ENCODE measurements at places on chromosomes 16 and 17. TPM values are rescaled to one million over a fixed set of nuclear protein-coding genes. Genes with fewer than 3 reads are reported as not detected.

- no peak overlapping the region for H3K27ac ChIP-seq
- H3K27me3 ChIP-seq: no peaks in the 10 kb centered on the region
- no peaks in the 10 kb centered on the region for H3K36me3 ChIP-seq
- H3K4me3 ChIP-seq: no peak overlapping the region
- peaks cover under 1% of the 10 kb centered on the region for H3K4me1 ChIP-seq
These were observed 52.0 kb upstream of the TEX2 start for GRCh38 chr17:64315032-64315490.

GRCh38 chr16:82735186-82735585, 108.4 kb downstream of the CDH13 start:
- H3K27ac ChIP-seq: no peak overlapping the region
- no peak overlapping the region for H3K4me3 ChIP-seq
- H3K27me3 ChIP-seq: no peaks in the 10 kb centered on the region
- no peaks in the 10 kb centered on the region for H3K36me3 ChIP-seq
- no peak for DNase-seq
- no peaks in the 10 kb centered on the region for H3K4me1 ChIP-seq

DNA sequence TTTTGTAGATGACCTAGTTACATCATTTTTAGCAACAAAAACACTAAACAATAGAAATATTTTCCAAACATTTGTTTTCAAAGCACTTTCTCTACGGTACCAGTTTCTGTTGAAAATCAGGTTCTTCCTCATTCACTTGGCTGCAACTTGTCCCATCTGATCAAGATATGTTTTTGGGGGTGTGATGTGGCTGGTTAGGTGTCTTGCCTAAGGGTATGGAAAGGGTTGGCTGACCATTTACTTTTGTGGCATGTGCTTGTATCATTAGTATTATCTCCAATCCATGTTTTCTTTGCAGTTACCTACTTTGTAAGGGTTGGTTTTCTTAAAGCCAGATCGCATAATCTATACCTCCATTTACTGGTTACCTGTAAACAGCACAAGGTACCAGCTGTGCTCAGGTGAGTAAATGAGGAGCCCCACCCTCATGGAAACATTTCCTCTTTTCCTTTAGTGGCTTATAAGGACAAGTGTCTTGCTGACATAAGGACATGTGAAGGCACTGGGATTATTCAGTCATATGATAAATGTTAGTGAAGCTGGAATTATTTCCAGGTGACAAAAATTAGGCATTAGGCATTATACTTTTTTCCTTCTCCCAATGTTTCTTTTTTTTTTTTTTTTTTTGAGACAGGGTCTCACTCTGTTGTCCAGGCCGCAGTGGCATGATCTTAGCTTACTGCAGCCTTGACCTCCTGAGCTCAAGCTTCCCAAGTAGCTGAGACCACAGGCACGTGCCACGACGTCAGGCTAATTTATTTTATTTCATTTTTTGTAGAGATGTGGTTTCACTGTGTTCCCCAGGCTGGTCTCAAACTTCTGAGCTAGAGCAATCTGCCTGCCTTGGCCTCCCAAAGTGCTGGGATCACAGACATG, 162.0 kb downstream of the CCDC182 start:
- H3K36me3 ChIP-seq: no peaks in the 10 kb centered on the region
- H3K4me3 ChIP-seq: no peak overlapping the region
- H3K4me1 ChIP-seq: no peaks in the 10 kb centered on the region
- H3K27me3 ChIP-seq: no peaks in the 10 kb centered on the region

DNA sequence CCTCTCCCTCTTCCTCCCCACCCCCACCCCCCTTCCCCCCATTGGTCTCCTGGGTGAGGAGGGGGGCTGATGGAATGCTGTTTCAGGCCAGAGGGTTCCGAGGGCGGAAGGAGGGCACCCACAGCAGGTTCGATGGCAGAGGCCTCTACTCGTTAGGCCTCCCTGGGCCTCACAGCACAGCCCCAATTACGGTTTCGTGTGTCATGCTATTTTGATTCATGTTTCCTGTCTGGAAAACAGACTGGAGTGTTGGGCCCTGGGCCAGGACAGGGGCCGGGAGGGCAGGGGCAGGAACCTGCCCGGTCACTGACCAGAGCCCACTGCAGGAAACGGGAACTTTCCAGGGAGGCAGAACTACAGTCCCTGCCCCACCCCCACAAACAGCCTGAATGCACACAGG, 138.2 kb downstream of the C16orf95 start:
- no peaks in the 10 kb centered on the region for H3K36me3 ChIP-seq
- H3K4me3 ChIP-seq: no peak overlapping the region
- H3K4me1 ChIP-seq: peaks cover 8% of the 10 kb centered on the region
- no peak overlapping the region for H3K27ac ChIP-seq
- peaks cover 21% of the 10 kb centered on the region for H3K27me3 ChIP-seq
- no peak for DNase-seq

DNA sequence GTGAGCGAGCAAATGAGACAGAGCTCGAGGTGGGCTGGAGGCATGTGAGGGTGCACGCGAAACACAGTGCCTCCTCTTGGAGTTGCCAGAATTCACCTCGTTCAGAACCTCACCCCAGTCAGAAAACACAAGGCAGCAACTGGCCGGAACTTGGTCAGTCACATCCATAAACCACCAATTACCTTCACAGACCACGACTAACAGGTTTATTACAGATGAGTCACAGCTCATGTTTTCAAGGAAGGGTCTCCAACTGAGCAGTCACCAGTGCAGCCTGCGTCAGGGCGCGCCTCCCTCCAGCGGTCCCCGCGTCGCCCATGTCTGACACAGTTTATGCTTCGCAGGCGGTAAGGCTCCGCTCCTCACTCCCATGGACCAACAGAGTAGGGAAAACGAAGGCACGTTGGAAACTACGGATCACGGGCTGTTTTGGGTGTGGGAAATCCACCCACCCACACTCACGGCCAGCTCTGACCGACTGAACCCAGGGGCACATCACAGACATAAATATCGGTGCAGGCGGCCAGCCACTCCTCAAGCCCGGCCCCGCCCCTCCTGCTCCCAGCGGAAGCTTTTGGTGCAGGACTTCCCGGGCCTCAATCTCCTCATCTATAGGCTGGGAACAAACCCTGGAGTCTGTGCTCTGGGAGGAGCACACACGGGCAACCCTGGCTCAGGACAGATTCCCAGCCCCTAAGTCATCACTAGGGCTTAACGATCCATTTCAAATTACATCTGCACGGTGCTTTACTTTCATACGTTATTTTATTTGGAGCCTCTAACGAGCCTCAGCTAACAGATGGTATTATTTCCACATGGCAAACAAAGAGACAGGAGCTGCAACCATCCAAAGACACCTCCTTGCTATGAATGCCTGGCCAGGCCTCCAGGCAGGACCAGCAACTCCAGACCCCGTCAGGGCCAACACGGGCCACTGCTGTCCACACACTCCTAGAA, 126.3 kb downstream of the ZNF778 start:
- 0 out of 2 replicates have a peak, but pooled peaks cover 6% of the 10 kb centered on the region for H3K36me3 ChIP-seq
- no peak overlapping the region for H3K4me3 ChIP-seq

GRCh38 chr17:17835415-17836249, 1.2 kb downstream of the SREBF1 start:
- peak overlapping the region; percentile 61 for H3K4me3 ChIP-seq
- H3K27me3 ChIP-seq: no peaks in the 10 kb centered on the region
- peak overlapping the region; percentile 99 for H3K27ac ChIP-seq
- peaks cover 30% of the 10 kb centered on the region for H3K36me3 ChIP-seq

DNA sequence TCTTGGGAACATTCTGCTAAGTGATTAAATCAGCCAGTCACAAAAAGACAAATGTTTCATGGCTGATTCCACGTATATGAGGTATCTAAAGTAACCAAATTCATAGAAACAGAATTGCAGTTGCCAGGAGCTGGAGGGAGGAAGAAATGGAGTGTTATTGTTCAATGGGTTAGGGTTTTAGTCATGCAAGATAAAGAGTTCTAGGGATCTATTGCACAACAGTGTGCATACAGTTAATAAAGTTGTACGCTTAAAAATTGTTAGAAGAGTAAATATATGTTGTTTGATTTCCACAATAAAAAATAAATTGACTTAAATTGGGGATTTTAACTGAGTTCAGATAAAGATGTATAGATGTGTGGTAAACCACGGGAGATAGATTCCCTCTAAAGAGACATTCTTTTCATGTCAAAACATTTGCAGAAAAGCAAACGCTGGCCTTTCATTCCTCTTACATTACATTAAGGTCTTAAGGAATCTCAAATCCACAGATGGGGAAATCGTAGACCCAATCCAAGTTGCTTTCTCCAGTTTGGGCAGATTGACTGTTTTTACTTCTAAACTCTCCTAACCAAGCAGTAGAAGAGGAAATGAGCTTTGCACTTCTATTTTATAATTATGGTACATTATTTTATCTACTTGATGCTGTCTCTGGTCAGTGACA, 4.6 kb downstream of the PRDM7 start:
- H3K36me3 ChIP-seq: no peaks in the 10 kb centered on the region
- H3K27me3 ChIP-seq: 0 out of 2 replicates have a peak, but pooled peaks cover 5% of the 10 kb centered on the region
- no peak overlapping the region for H3K27ac ChIP-seq
- peaks cover 4% of the 10 kb centered on the region for H3K4me1 ChIP-seq

GRCh38 chr17:18285296-18285695, 24.8 kb downstream of the MIEF2 start:
- peaks cover 59% of the 10 kb centered on the region for H3K36me3 ChIP-seq
- no peak overlapping the region for H3K4me3 ChIP-seq
- no peak for DNase-seq
- no peaks in the 10 kb centered on the region for H3K4me1 ChIP-seq
- H3K27me3 ChIP-seq: no peaks in the 10 kb centered on the region

- H3K27me3 ChIP-seq: no peaks in the 10 kb centered on the region
- no peak for DNase-seq
- no peak overlapping the region for H3K4me3 ChIP-seq
- H3K36me3 ChIP-seq: peaks cover 24% of the 10 kb centered on the region
These were observed 29.0 kb downstream of the NUP93 start for GRCh38 chr16:56758930-56759329.

DNA sequence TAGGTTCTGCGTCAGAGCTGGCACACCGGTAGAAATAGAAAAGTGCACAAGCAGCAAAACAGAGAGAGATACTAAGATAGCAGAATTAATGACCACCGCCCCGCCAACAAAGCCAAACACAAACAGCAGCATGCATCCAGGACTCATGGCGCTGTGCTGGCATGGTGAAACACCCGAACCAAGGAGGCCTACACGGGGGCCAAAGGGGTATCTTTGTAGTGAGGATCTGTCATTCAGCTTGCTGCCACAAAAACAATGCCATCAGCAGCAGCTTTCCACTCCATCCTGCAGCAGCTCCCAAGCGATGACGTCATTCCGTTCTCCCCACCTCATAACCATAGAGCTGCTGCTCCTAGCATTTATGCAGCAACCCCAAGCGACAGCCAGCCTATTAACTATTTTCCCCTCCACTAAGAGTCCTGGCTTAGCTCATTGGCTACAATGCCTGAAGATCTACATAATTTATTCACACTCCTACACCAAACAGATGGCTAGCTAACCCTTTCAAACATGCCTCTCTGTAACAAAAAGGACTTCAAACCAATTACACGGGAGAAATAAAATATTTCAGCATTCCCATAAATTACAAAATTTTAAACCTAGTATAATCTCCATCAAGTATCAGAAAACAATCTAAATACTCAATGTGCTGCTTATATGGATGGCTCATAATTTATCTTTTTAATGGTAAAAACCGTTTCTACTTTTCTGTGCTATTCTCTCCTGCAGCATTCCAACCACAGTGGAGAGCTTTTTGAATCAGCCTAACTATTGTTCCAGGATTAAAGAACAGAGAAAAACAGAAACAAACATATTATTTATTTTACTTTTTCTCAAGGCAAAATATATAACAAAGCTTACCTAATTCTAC, 73.9 kb downstream of the SPAG9 start:
- H3K27me3 ChIP-seq: no peaks in the 10 kb centered on the region
- DNase-seq: no peak

- peaks cover 49% of the 10 kb centered on the region for H3K4me1 ChIP-seq
- no peaks in the 10 kb centered on the region for H3K27me3 ChIP-seq
- H3K4me3 ChIP-seq: no peak overlapping the region
- no peak overlapping the region for H3K27ac ChIP-seq
- H3K36me3 ChIP-seq: no peaks in the 10 kb centered on the region
These were observed 72.9 kb downstream of the CNGB1 start for GRCh38 chr16:57897996-57898395.

Gene FOXJ1
- total RNA-seq: 12.5 TPM

Gene ETV4
- total RNA-seq: 61.9 TPM

Gene COX6A2
- total RNA-seq: not detected

Gene RNF227
- total RNA-seq: 3.1 TPM

Gene QPRT
- total RNA-seq: 247 TPM

Gene CTRB1
- not detected for total RNA-seq

Gene FBXO31
- 18.8 TPM for total RNA-seq

Gene ASGR1
- total RNA-seq: 3.5 TPM
